ENCODE measurements at places on chromosomes 4 and X.

- DNase-seq = peak; percentile 40
Observed at GRCh38 chrX:40871385-40872082, 136.2 kb upstream of the MED14 start.

- DNase-seq = no peak
Observed at GRCh38 chr4:101259876-101260275, 87.5 kb downstream of the PPP3CA start.

DNA sequence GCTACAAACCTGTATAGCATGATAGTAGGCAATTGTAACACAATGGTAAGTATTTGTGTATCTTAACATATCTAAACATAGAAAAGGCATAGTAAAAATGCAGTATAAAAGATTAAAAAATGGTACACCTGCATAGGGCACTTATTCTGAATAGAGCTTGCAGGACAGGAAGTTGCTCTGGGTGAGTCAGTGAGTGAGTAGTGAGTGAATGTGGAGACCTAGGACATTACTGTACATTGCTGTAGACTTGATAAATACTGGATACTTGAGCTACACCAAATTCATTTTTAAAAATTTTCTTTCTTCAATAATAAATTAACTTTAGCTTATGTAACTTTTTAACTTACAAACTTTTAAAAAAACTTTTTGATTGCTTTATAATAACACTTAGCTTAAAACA is 68.2 kb upstream of the MAML3 start:
- no peak for DNase-seq

GRCh38 chr4:150152766-150153165 is 74.5 kb downstream of the DCLK2 start:
- no peak for DNase-seq

- DNase-seq = peak; percentile 40
Observed at GRCh38 chr4:15832523-15833451, 54.7 kb downstream of the CD38 start.

DNA sequence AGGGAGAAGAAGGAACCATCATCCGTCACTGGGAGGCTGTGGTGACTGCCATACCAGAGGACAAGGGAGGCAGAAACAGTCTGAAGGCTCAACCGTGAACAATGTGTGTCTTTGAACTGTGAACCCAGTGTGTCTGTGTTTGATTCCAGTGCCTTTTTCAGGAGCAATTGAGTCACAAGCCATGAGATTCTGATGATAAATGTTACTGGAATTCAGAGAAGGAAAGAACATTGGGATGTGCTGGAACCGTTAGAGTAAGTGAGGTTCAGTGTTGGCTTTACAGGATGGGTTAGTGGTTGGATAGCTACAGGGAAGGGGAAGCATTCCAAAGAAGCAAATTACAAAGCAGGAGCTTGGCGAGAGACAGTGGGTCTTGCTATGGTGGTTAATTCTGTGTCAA is 464.4 kb downstream of the TRIML1 start:
- no peak for DNase-seq

DNA sequence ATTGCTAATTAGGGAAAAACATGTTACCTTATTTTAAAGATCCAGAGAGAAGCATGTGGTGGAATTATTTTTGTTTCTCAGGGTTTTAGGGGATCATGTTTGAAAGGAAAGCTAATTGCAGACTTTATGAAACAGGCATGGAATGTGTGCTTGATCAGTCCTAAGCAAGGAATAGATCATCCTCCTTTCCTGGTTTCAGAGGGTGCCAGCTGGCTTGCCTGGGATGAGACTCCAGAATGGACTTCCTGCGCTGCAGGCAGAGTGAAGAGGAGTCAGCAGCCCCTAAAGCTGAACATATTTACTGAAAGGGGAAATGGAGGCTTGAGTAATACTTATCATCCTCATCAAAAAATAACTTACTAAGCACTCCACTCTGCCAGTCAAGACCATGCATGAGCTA is 13.3 kb downstream of the FGF5 start:
- no peak for DNase-seq

- no peak for DNase-seq
Observed at GRCh38 chrX:25754399-25754798, 383.7 kb upstream of the MAGEB18 start.

GRCh38 chrX:10381193-10381592 is 224.4 kb downstream of the CLCN4 start:
- no peak for DNase-seq

GRCh38 chr4:102497986-102498385 is 3.2 kb upstream of the NFKB1 start:
- DNase-seq = no peak

- no peak for DNase-seq
Observed at GRCh38 chr4:185821029-185821419, 9.0 kb upstream of the SORBS2 start.

GRCh38 chr4:150366487-150366999 is 215.4 kb upstream of the MAB21L2 start:
- DNase-seq = peak; percentile 5

GRCh38 chr4:185748901-185749390 is 63.0 kb downstream of the SORBS2 start:
- no peak for DNase-seq

DNA sequence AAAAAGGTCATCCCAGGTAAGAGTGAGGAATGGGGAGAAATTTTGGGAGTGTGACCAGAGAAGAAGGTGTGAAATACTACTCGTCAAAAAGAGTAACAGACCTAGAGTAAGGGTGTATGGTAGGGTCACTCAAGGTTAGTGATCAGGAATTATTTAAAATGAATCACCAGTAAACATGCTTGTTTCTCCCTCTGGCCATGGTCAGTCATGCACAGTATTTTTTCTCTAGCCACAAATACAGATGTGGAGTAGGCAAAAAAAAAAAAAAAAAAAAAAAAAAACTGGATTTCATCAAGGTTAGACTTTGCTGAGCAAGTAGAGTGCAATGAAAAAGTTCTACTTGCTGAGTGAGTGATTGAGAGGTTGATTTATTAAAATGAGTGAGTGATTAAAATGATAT is 34.2 kb upstream of the SLIT2 start:
- DNase-seq = no peak

GRCh38 chr4:140762202-140762601 is 6.0 kb upstream of the TBC1D9 start:
- no peak for DNase-seq

DNA sequence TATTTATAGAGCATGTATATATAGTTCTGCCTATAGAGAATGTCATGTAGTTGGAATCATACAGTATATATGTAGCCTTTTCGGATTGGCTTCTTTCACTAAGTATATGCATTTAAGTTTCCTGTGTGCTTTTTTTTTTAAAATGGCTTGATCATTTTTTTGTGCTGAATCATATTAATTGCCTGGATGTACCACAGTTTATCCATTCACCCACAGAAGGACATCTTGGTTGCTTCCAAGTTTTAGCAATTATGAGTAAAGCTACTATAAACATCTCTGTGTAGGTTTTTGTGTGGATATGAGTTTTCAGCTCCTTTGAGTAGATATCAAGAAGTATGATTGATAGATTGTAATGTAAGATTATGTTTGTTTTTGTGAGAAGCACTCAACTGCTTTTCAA is 23.8 kb downstream of the PTTG2 start:
- DNase-seq = no peak

GRCh38 chr4:73776321-73776729 is 36.0 kb downstream of the CXCL8 start:
- DNase-seq = peak; percentile 84

- peak; percentile 96 for DNase-seq
Observed at GRCh38 chr4:77734928-77735327, 84.2 kb downstream of the CNOT6L start.

GRCh38 chrX:86237482-86237881 is 89.2 kb downstream of the DACH2 start:
- DNase-seq = no peak

DNA sequence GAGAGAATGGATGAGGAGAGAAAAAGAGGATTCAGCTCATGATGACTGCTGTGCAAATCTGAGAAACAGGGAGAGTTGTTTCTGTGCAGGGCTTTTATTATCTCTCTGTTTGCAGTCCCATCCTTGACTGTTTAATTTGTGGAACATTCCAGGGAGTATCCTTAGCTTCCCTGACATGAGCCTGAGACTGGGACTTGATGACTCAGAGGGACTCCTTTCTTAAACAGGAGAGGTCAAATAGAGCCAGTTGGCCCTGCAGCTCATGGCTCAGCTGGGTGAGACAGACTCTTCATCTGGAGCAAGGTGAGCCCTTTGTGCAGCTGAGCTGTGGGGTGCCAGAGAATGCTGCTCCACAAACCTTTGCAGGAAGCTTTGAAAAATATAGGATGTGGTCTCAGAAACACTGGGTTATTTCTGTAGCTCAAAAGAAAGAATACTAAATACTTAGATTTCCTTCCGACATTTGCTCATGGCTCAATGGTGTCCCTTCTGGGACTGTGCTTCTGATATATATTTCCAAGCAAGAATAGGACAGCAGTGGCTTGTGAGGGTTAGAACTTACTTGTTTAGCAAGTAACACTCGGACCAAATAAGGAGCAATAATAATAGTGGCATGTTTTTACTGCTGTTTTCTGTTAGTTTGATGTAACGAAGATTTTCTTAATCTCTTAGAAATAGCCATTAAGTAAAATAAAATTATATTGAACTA is 14.5 kb downstream of the ARHGAP24 start:
- no peak for DNase-seq

DNA sequence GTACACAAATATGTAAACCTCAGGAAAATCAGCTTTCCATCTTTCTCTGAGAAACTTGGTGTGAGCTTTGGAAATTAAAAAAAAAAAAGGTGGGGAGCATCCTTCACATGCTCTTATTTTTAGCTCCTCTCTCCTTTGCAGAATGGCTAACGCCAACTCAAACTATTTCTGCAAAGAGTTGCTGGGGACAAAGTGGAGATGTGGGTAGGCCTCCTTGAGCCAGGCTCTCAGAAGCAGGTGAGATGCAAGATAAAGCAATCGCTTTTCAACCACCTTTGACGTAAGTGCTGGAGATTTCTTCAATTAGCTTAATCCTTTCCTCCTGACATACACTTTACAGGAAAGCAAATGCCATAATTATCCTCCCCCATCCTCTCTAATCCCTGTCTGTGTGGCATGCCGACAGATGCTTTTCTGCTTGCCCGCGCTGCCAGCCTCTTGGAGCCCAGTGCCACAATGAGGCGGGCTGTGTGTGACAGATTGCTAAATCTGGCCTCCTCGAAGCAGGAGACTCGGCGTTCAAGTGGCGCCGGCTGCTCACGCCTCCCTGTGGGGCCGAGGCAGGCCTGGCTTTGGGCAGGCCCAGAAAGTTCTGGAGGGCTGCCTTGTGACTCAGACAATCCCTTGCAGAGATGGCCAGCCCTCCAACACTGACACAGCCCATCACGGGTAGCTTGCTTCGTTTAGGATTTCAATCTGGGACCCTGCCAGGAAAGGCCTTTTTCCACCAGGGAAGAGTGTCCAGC is 64.9 kb upstream of the SOD3 start:
- DNase-seq = no peak

- DNase-seq = no peak
Observed at GRCh38 chrX:22800806-22801205, 199.0 kb upstream of the DDX53 start.

DNA sequence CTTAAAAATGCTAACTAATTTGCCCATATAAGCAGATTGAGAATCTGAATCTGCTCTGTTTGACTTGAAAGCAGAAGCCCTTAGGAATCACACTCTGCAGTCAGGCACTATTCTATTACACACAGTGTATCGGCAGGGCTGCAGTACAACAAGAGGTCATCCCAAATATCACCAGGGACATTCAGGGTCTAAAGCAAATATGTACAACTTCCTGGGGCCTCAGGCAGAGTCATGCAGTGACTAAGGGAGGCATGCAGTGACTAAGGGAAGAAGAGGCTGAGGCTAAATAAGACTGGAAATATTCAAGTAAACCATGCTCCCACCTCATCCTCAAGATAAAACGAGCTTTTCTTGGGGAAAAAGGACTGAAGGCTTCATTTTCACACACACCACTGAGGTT is 20.9 kb downstream of the MAPK10 start:
- DNase-seq = no peak

- no peak for DNase-seq
Observed at GRCh38 chr4:183434264-183434663, 10.2 kb upstream of the CDKN2AIP start.

DNA sequence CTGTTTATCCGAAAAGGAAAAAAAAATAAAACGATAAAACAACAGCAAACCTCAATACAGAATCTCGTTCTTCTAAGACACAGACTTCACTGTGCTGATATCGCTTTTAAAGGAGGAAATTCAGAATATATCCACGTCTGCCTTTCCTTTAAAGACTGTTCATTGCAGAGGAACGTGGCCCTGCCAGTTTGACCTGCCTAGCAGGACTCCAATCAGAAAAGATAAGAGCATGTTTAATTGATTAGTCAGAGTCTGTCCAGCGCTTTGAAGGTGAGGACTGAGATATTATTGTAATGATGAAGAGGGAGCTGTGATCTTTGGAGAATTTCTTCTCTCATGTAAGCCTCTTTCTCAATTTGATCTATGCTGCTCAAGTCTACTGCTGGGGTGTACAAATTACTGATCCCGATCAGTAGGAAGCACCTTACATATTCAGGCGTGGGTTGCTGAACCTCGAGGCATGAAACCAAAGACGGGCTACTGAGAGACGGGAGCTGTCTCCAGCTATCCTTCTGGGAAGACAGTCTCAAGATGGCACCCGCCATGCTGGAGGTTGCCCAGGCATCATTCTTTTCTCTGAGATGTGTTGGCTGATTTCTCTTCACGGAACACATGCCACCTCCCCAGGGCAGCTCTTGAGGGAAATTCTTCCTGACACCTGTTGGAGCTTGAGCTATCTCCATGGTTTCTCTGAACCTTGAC is 146.1 kb downstream of the SHOX start:
- no peak for DNase-seq

DNA sequence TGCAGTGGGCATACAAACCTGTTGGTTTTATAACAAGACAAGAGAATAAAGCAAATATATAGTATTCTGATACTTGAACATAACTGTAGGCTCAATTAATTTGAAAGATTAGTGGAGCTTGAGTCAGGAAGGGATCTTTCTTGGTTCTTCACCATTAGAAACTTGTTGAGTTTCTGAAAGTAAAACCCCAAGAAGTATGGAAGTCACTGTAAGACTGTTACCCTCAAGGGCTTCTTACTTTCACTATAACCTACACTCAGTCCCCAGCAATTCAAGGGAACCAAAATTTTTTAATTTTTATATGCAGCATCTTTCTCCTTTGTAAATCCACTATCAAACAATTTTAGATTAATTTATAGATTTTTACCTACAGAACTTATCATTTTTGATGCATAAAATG is 2019.2 kb upstream of the ADGRL3 start:
- DNase-seq = no peak

GRCh38 chr4:151930372-151930771 is 169.6 kb upstream of the GATB start:
- no peak for DNase-seq

- no peak for DNase-seq
Observed at GRCh38 chr4:38188631-38189101, 228.5 kb downstream of the PTTG2 start.

- no peak for DNase-seq
Observed at GRCh38 chr4:167282171-167282864, 48.0 kb upstream of the SPOCK3 start.

DNA sequence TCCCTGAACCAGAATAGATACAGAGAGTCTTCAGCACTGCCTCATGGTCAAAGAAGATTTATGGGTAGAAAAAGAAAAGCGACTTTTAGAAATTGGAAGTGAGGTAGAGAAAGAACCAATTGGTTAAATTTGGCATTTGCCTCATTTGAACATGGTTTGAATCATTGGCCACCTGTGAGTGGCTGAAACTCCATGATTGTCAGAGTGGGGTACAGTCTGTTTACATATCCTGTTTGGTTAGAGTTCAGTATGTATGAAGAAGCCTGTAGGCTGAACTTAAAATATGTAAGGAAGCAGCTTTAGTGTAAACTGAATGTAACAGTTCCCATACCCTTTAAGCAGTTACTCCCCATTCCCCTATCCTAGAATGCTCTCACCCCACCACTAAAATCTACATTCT is 76.0 kb upstream of the CTSO start:
- DNase-seq = no peak

GRCh38 chr4:79980448-79980847 is 92.6 kb downstream of the ANTXR2 start:
- no peak for DNase-seq

Measured in inflammatory macrophage treated with lipopolysaccharide for 4 hours (primary cell).